ENCODE measurements at places on chromosomes 7 and 10.

- DNase-seq = no peak
Measured at GRCh38 chr7:81499262-81500116, 270.4 kb downstream of the HGF start.

GRCh38 chr7:92873776-92874175, 37.4 kb upstream of the CDK6 start:
- no peak for DNase-seq

- DNase-seq = peak; percentile 37
Measured at GRCh38 chr10:9302140-9302746, 1247.8 kb downstream of the GATA3 start.

- DNase-seq = no peak
Measured at GRCh38 chr7:28266402-28266801, 85.8 kb upstream of the JAZF1 start.

- no peak for DNase-seq
Measured at GRCh38 chr10:70889291-70889690, 926 bp upstream of the PCBD1 start.

DNA sequence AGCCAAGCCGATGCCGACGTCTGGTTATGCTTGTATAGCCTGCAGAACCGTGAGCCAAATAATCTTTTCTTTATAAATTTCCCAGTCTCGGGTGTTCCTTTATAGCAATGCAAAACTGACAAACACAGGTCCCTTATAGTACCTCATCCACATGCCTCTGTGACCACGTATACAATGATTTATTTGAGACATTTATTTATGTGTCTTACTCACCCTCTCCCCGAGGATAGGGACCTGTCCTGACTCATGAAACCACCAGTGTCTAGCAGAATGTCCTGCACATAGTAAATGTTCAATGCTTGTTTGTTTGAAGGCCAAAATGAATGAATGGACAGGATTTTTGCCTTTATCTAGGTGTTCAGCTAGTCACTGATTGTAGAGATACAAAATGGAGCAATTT, 147.9 kb upstream of the FZD8 start:
- DNase-seq = no peak

DNA sequence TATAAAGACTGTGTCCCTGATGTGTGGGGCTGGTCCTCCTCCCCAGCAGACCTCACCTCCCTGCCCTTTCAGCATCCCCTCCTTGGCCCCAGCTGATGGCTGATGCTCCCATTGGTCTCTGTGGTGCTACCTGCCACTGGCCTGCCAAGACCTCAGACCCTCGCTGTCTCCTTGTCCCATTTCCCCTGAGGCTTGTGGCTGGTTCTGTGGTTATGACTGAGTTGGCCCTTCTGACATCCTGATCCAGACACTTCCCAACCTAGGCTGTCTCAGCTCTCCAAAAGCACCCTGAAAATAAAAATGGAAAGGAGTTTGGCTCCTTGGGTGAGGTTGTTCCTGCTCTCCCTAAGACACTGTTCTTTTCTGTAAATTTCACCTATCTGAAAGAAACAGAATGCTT, 214.2 kb downstream of the RPS24 start:
- DNase-seq = no peak

DNA sequence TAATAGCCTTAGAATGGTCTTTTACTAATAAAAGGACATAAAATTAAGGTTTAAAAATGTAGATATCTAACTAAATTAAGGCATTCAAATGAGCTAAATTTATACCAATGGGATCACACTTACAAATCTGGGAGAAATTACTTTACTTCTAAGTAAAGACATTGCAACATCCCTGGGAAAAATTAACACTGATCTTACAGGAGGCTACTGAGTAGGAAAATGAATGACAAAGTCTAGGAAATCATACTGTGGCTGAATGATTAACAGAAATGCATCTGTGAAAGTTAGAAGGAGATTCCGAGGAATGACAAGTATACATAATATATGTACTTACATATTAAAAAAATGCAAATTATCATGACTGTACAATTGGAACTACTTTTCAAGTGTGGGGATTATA, 38.3 kb downstream of the CACNA2D1 start:
- no peak for DNase-seq

- no peak for DNase-seq
Measured at GRCh38 chr7:114885836-114886235, 36.1 kb upstream of the MDFIC start.
